ENCODE measurements at places on chromosomes 13 and 19.

DNA sequence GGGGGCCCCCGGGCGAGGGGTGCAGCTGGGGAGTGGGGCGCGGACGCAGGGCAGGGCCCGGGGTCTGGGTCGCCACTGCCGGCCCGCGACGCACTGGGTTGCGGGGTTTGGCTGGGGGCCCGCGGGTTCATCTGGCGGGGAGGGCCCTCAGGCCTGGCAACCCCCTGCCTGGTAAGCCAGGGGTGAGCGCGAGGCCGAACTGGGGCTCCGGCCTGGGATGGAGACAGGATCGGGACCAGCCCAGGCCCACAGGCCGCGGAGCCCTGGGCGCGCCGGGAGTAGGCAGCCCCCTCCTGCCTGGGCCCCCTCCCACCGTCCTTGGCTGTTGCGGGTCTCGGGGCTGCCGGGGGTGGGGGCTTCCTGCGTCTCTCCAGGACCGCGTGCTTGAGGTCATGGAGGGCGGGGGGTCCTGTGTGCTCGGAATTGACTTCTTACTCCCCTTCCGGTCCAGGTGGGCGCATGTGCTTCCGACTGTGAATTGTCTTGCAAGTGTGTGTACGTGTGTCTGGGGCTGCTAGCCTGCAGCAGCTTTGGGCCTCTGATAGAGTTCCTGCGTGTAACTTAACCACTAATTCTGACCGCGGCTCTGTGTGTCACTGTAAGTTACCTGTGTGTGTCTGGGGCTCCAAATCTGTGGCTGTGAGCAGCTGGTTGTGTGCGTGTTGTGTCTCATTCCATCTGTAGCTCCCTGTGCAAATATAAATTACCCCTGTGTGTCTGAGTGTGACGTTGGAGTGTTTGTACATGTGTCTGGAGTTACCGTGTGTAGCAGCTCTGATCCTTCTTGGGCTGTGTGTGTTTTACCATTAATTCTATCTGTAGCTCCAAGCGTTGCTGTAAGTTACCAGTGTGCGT lies 751 bp downstream of the GRAMD1A start:
- DNase-seq, result no peak

GRCh38 chr13:70634893-70635292 lies 526.6 kb upstream of the KLHL1 start:
- no peak for DNase-seq

- DNase-seq, result no peak
Observed at GRCh38 chr13:38002606-38003005, 133.0 kb upstream of the TRPC4 start.

- DNase-seq, result no peak
Observed at GRCh38 chr13:36858290-36858689, 39.3 kb downstream of the RFXAP start.

DNA sequence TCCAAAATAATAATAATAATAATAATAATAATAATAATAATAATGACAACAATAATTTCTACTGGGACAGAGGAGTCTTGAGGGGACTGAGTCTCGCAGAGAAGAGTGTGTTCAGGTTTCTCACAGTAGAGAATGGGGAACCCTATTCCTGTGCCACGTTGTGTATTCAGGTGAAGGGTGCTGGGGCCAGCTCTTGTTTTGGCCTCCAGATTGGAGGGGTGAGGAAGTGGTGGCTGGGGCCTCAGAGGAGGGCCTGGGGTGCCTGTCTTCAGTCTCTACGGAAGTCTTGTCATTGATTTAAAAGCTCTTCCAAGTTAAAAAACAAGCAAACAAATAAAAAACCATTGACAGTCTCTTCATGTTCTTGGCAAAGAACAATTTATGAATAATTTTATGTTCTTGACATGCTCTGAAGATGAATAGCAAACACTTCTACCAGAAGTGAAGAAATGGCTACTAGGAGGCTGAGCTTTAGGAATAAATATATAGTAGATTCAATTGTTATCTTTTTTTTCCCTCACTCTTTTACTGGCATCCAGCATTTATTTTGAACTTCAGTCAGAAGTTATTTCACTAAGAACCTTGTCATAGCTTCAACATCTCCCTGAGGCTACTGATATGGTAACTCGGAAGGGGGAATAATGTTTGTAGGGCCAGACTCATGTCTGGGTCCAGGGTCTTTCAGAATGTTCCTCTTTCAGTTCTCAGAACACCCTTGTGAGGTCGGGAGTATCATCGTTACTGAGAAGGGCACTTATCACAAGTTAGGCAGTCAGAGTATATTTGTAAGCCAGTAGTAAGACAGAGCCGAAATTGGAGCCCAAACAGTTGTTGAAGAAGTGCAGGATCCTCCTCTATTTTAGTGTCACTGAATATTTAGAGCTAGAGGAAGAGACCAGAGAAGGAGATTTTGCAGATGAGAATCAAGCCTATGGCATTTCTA lies 13.1 kb downstream of the LRCH1 start:
- DNase-seq, result no peak

DNA sequence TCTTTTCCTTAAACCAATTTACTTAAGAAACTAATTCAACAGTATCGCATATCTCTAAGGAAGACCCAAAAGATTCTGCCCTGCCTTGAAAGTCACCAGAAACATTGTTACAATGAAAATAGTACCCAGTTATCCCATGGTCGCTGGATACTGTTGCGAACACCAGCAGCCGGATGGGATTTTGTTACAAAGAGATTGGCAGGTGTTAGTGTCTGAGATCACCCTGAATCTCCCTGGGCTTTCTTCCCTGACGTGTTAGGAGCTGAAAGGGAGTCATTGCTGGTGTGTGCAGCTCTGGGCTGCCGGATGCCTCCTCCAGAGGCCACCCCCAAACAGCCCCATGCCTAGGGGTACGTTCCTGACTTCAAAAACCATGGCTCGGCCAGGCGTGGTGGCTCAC lies 38.2 kb downstream of the PTPRS start:
- DNase-seq, result no peak

- DNase-seq, result no peak
Observed at GRCh38 chr19:3604987-3605343, 1.7 kb downstream of the TBXA2R start.

GRCh38 chr13:46321494-46322225 lies 65.4 kb downstream of the RUBCNL start:
- no peak for DNase-seq

GRCh38 chr19:6393983-6394412 lies 1.0 kb upstream of the GTF2F1 start:
- no peak for DNase-seq

DNA sequence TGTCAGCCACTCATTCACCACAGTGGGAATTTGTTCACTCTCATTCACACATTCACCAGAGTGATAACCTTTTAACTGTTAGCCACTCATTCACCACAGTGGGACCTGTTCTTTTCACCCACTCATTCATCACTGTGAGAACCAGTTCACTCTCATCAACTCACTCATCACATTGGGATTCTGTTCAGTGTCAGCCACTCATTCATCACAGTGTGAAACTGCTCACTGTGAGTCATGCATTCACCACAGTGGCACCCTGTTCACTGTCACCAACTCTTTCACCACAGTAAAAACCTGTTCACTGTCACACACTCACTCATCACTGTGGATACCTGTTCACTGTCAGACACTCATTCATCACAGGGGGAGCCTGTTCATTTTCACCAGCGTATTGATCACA lies 43.5 kb upstream of the ZNF85 start:
- DNase-seq, result no peak

DNA sequence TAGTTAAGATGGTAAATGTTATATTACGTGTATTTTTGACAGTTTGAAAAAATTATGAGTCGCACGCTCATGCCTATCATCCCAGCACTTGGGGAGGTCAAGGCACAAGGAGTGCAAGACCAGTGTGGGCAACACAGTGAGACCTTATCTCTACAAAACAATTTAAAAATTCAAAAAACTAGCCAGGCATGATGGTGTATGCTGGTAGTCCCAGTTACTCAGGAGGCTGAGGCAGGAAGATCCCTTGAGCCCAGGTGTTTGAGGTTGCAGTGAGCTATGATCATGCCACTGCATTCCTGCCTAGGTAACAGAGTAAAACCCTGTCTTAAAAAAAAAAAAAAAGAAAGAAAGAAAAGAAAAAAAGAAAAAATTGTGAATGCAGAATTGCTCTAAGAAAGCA lies 58.0 kb downstream of the TBC1D4 start:
- no peak for DNase-seq

- DNase-seq, result no peak
Observed at GRCh38 chr13:41895478-41895877, 65.4 kb downstream of the VWA8 start.

GRCh38 chr13:100519626-100520025 lies 69.0 kb downstream of the GGACT start:
- DNase-seq, result no peak

GRCh38 chr13:113166681-113167080 lies 8.2 kb downstream of the PROZ start:
- no peak for DNase-seq

DNA sequence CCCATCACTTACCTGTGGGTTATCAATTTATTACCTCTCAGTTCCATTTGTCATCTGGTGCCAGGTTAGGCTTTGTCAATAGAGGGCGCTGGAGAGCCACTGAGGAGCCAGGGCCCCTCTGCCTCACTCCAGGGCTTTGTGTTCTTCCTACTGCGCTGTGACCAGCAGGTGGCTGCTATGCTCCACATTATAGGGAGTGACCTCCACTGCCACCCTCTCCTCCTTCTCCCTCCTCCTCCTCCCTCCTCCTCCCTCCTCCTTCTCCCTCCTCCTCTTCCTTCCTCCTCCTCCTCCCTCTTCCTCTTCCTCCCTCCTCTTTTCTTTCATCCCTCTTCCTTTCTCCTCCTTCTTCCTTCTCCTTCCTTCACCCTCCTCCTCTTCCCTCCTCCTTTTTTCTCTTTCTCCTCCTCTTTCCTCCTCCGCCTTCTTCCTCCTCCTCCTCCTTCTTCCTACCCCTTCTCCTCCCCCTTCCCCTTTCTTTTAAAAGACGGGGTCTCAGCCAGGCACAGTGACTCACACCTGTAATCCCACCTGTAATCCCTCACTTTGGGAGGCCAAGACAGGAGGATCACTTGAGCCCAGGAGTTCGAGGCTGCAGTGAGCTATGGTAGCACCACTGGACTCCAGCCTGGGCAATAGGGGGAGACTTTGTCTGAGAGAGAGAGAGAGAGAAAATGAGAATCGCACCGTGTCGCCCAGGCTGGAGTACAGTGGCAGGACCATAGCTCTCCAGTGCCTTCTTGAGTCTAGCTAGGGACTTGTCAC lies 10.3 kb upstream of the ZBTB32 start:
- DNase-seq, result no peak

GRCh38 chr13:23941211-23941610 lies 43.9 kb upstream of the C1QTNF9B start:
- DNase-seq, result no peak

- no peak for DNase-seq
Observed at GRCh38 chr13:35871561-35871960, 259.6 kb downstream of the DCLK1 start.

DNA sequence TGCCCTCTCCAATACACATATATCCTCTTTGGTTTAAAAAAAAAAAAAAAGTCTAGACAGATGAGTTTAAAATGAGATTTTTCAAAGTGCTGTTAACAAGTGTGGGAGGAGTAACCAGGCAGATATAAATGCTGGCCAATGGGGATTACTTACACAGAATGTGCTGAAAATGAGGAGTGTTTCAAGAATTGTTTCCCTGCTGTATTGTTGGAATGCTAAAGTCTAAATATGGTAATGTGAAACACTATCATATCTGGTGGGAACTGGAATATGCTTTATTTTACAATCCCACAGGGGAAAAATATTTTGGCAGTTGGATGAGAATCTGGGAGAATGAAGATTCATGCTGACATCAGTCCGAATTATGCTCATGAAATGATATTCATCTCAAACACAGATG lies 250.7 kb downstream of the DCT start:
- DNase-seq, result no peak

DNA sequence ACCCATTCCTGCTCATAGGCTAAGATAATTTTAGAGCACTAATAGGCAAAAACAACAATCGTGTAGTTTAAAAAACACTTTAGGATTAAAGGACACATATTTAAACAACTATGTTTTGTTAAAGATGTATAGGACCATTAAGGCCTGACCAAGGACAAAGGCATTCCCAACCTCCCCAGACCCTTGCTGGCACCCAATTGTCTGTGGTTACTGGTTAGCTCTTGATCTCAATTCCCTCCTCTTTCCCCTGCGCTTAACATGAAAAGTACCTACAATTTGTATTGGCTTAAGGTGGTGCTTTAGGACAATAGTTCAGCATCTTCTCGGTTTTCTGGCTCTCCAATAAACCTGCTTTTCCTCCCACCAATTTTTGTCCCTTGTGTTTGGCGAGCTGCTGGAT lies 51.0 kb downstream of the TEX26 start:
- DNase-seq, result no peak

DNA sequence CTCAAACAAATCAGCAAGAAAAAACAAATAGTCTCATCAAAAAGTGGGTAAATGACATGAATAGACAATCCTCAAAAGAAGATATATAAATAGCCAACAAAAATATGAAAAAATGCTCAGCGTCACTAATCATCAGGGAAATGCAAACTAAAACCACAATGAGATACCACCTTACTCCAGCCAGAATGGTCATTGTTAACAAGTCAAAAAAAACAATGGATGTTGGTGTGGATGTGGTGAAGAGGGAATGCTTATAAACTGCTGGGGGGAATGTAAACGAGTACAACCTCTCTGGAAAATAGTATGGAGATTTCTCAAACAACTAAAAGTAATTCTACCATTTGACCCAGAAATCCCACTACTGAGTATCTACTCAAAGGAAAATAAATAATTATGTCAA lies 239.2 kb upstream of the RFC3 start:
- DNase-seq, result no peak

- no peak for DNase-seq
Observed at GRCh38 chr19:33878910-33879810, 82.5 kb downstream of the KCTD15 start.

DNA sequence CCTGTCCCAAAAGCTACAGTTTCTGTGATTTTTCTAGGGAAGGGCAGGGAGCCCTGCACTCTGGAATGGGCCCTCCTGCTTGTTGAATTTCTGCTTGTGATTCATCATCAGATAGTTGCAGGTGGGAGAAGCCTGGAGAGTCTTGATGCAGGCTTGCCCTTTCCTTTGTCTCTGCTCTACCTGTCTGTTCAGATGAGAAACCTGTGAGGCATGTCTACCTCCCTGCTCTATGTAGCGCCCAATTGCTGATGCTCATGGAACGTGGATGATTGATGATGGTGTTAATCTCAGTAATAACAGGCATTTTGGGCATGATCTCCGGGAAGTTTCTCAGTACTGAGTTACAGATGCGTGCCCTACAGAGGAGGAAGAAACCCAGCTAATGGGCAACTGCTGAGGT lies 10.9 kb upstream of the CBY2 start:
- no peak for DNase-seq

DNA sequence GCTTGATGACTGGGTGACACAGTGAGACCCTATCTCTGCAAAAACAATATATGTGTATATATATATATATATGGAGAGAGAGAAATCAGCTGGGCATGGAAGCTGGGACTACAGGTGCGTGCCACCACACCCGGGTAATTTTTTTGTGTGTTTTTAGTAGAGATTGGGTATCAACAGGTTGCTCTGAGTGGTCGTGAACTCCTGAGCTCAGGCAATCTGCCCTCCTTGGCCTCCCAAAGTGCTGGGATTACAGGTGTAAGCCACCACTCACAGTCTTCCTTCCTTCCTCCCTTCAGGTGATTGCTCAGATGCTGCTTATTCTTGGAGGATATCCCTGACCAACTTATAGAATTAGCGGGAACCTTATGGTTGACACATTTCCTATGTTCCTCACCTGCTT lies 41.9 kb downstream of the ERICH4 start:
- no peak for DNase-seq

- no peak for DNase-seq
Observed at GRCh38 chr19:42271045-42271419, 2.0 kb downstream of the CIC start.

- no peak for DNase-seq
Observed at GRCh38 chr13:30520571-30520970, 54.8 kb upstream of the HMGB1 start.
